ENCODE measurements at places on chromosomes 7 and 10.

- no peak for DNase-seq
Measured at GRCh38 chr10:101617102-101617823, 29.1 kb downstream of the DPCD start.

DNA sequence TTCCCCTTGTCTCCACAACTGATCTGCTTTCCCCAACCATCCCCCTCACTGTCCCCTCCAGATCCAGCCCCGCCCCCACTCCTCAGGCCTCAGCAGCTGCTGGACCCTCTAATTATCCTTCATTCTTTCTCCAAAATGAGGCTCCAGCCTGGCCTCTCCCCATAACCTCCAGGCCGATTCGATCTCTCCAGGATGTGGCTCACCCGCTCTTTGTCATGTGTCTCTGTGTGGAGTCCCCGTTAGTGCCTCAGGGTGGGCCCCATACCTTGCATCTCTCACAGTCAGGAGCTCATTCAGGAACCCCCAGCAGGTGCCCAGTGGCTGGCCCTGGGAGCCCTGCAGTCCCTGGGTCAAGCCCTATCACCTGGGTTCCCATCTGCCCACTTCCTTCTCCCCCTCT is 1.3 kb downstream of the PILRA start:
- no peak for DNase-seq

- DNase-seq = no peak
Measured at GRCh38 chr7:41475801-41476459, 227.0 kb downstream of the INHBA start.

DNA sequence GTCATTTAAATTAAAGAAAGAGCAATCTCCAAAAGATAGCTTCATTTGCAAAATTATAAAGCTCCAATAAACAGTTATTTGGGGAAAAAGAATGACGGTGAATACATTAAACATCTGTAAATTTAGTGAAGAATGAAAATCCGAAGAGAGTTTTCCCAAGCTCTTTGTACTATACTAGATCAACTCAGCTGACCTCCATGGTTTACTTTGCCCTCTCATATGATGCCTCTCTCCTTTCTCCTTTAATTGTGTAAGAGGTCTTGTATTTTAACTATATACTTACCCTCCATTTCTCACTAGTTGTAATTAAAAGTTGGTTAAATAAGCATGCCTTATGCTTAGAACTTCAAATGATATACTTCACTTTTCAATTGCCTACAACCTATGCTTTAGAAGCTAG is 125.8 kb downstream of the CACNA2D1 start:
- DNase-seq = no peak

DNA sequence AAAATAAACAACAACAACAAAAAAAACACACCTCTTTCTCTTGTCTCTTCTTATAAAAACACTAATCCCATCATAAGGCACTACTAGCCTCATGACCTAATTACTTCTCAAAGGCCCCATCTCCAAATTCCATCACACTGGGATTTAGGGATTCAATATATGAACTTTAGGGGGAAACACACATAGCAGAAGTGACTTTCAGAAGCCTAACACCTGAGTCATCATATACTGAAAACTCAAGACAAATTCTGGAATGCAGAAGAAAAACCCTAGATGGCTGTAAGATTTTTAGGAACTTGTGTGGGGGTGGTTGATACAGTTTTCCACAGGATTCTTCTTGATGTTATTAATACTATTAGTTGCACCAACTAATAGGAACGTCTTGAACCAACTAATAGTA is 33.7 kb upstream of the CSTF2T start:
- DNase-seq = no peak

DNA sequence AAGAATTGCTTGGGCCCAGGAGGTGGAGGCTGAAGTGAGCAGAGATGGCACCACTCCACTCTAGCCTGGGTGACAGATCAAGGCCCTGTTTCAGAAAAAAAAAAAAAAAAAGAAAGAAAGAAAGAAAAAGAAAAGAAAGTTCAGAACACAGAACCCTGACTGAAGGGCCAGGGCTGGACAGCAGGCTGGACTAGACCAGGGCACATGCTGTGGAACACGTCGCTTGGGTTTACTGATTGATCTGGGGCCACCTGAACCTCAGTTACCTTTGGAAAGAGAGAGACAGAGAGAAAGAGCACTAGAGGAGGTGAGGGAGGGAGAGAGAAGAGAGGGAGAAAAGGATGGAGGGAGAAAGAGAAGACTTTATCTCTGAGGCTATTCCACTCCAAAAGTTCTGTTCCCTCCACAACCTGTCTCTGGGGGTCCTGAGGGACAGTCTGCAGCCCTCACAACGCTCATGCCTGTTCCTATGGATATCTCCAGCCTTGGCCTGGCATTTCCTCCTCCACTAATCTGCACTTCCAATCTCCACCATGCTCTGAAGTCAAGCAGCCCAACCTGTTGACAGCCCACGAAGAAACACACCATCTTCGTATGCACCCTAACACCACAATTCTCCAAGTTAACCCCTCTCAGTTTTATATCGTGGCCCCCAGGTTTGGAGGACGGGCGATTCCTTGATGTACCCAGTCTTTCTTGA is 81.8 kb downstream of the COBL start:
- no peak for DNase-seq

- no peak for DNase-seq
Measured at GRCh38 chr7:51064688-51065087, 251.9 kb downstream of the COBL start.
